ENCODE measurements at places on chromosomes 7 and 10.
A peak's percentile ranks its signal among the peaks of the same experiment; 100 is the strongest.

- DNase-seq: no peak
Measured at GRCh38 chr7:42272793-42273665, 36.0 kb upstream of the GLI3 start.

DNA sequence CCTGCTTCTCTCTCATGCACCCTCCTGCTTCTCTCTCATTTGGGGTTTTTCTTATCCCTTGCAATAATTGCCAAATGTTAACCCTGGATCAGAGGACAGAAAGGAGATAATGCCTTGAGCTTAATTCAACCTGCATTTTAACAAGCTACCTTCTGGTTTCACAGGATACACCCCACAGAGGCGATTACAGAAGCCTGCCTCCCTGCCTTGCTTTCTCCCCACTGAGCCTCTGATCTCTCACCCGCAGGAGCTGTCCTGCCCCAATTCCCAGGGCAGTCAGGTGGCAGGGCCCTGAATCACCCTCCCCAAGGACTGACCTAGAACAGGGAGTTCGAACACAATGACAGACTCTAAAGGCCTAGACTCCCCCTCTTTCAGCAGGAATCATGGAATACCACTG, 959.5 kb downstream of the GRID1 start:
- DNase-seq: no peak

- no peak for DNase-seq
Measured at GRCh38 chr10:29827512-29827911, 192.7 kb upstream of the SVIL start.

DNA sequence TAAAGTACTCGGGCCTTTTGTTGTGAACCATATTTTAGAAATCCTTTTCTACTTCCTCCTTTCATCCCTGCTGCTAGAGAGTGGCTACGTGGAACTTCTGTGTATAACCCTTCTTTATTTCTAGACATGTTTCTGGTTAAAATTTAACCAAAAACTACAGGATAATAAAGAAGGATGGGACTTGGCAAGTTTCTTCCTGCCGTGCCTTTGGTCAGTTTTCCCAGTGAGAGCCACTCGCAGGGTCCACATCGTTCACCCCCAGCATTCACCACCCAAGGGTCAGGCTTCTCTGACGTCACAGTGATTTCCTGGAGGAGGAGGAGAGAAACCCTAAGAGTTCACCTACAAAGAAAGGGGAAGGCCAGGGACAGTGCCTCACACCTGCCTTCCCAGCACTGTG, 45.4 kb downstream of the NKX6-2 start:
- DNase-seq: no peak

- DNase-seq: no peak
Measured at GRCh38 chr7:76023002-76023401, 24.8 kb downstream of the STYXL1 start.

DNA sequence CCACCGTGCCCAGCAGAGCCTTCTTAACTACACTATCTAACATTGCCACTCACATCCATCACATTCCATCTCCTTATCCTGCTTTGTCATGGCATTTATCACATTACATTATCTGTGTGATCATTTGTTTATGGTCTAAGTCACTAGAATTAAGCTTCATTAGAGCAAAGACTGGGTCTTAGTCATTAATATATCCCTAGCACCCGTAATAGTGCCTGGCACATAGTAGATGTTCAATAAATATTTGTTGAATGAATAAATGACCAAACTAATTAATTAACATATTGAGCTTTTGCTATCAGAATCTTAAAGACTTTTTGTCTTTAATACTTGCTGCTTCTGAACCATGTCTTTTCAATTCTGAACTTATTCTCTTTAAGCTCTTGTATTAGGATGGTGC, 5.9 kb upstream of the COPG2 start:
- DNase-seq: no peak

DNA sequence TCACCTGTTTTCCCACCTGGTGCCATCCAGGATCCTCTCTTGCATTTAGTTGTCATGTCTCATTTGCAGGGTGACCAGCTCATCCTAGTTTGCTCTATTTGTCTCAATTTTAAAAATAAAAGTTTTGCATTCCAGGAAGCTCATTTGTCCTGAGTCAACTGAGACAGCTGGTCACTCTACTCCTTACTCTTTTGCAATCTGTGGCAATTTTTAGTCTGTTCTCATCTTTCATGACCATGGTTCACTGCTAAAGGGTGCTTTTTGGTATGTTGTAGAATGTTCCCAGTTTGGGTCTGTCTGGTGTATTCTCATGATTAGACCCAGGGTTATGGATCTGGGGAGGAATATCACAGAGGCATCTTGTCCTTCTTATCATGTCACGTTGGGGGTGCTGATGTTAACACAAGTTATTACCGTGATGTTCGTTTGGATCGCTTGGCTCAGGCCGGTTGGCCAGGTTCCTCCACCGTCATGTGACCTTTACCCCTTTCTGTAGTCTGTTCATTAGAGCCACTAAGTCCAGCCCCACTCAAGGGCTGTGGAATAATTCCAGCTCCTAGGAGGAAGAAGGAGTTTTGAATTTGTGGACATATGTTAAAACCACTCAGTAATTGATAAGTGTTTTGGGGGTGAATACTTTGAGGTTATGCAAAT, 103.3 kb upstream of the IGFBP3 start:
- DNase-seq: no peak

DNA sequence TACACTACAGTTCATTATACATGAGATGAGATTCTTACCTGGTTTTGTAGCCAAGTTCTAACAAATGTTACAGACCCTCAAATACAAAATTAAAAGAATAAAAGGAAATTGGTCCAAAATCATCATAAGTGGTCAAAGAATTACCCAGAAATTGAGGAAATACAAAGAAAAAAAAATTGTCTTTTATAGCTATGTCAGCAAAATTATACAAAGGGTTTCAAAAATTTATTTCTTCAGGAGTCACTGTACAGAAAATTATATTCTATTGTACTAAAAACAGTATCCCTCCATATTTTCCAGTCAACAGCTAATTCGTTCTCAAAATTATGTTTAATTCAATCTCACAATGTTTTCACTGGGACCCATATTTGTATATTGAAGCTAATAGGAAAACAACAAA, 14.3 kb downstream of the PPP1R3A start:
- no peak for DNase-seq

- DNase-seq: peak; percentile 24
Measured at GRCh38 chr10:71694567-71694968, 25.0 kb downstream of the C10orf105 start.

DNA sequence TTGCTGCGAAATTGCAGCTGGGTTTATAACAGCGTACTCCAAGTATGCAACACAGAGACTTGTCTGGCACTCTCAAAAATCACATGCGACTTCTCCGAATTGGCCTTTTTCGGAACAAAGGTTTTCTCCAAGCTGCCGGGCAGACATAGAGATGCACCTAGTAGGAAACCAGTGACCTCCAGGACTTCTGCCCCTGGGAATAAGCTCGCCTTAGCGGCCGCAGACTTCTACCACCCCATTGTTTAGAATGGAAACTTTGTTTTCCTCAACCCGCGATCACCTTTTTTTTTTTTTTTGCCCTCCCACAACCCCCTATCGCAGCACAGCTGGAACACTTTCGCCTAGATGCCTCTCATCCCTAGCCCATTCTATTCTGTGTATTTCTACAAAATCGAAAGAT, 4.9 kb upstream of the HOXA10 start:
- no peak for DNase-seq

- DNase-seq: no peak
Measured at GRCh38 chr10:78981257-78981969, 87.4 kb upstream of the ZMIZ1 start.

DNA sequence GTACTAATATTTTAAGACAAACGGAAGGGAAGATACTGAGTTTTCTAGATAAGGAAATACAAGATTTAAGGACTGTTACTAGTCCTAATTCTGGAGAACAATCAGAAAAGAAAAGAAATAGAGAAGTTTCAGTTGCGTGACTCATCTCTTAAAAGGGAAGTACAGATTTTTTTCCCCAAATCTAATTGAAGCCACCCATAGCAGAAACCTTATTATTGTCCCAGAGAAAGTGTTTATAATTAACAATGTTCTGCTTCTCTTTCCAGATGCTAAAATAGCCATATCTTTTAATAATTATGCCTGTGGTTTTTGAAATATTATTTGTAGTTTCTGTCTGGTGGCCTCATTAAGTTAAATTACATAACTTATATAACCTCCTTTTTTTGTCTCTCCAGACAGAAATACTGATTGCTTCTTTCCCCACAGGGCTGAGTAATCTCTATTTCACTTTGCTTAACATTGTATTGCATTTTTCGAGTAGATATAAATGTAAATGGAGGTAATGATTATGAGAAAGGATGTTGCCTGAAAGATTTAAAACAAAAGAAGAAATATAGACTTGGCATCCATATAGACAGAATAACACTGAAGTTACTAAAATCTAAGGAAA, 240.7 kb upstream of the MBL2 start:
- no peak for DNase-seq

DNA sequence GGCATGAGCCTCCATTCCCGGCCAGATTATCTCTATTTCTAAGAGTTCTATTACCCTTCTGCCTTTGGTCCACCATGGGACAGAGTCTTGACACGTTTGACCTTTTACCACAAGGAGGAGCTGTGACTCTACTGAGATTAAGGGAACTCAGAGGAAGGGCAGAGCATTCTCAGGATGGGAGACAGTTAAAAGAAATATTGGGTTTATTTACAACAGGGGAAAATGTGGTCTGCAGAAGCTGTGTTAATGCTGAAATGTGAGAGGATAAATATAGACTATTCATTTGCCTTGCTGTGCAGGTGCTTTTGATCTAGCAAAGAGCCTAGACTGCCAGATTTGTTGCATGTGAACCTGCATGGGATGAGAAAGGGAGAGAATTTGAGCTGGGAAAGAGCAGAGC, 45.8 kb upstream of the PRSS58 start:
- no peak for DNase-seq

DNA sequence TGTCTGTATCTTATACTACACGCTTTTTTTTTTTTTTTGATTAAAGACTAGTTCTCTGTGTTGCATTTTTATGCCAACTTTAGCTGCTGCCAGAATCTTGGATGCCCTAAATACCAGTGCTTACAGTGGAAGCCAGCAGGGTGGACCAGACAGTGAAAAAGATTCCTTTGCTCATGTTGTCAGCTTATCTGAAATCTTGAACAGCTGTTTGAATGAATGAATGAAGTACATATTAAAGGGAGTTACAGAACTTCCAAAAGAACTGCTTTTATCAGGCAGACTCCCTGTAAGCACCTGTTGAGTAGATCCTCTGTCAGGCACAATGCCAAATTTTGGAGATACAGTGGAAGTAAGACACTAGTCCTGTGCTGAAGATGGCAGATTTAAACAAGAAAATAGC, 184.9 kb downstream of the PPP1R9A start:
- no peak for DNase-seq

DNA sequence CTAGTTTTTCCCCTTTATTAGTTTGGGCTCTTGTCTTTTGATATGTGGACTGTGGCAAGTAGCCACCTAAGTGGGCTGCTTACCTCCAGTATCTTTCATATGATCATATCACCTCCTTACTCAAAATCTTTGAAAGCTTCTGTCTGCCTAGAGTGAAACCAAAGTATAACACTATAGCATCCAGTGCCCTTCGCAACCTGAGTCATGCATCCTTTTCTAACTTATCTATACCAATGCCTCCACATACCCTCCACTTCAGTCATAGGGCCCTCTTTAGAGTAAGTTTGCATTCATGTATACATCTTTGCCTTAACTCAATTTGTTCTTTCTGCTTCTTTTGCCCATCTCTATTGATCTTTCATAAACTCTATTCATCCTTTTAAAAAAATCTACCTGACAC, 15.7 kb upstream of the MACC1 start:
- no peak for DNase-seq

DNA sequence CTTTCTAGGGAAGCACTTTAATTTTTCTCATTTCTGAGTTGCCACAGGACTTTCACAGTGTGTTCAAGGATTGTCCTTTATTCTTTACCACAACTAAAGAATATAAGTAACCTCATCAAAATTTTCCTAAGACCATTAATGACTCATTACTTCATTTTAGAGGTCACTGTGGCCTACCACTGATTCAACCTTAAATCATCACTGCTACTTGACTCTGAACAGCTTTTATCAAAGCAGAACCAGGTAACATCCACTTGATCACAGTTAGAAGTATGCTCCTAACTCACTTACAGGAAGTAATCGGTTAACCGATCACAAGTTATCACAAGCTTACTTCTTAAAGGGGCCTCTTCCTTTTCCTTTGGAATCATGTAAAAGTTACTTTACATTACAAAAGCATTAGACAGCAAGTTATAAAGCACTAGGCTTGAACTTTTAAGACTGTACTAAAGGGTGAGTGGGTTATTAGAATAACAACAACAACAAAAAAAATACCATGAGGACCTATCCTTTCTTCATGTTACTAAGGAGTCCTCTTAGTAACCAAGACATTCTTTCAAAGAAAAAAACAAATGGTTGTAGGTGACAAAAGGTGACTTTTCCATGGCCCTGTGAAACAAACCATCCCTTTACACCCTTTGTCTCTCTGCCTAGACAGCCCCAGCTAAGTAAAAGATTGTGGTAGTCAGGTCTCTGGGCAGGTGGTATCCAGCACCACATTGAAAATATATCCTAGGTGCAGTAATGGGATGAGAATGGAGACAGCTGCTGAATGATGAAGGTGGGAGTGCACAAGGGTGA, 40.0 kb upstream of the PDK4 start:
- DNase-seq: no peak

GRCh38 chr7:95609277-95609971, 13.1 kb upstream of the PDK4 start:
- DNase-seq: no peak

DNA sequence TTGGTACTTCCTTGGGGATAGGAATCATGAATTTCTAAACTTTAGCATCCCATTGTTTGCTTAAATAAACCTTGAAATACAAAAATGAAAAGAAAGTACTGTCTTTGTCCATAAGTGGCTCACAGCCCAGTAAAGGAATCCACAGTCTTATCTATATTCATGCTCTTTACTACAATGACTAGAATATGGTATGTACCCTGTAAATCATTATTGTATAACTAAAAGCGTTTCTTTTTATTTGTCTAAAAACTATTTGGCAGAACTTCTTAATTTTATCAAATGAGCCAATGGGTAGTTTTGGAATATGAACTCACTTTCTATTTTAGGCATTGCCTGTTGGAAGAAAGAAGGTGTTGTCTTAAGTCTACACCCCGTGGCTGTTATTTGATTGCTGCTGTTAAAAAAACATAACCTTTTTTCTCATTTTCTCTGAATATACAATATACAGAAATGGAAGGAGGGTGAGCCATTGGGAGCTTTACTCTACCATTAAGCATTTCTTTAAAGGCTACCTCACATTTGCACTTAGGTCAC, 12.4 kb upstream of the STRIP2 start:
- no peak for DNase-seq

DNA sequence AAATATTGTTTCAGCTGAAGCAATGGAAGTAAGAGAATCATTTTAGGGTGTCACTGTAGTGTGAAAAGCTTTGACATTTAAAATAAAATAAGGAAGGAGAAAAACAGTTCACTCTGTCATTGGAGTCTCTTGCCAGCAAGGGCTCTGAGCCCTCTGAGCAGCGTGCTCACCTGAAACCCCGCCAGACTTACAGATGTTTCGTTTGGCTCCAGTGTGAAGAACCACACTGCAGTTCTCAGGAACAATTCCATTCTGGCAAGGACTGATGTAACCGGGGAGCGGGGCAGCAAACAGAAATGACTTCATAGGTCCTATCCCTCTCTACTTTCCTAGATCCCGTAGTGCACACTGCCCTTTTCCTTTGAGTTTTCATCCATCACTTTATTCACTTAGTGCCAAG, 164.3 kb downstream of the CELF2 start:
- no peak for DNase-seq

- DNase-seq: no peak
Measured at GRCh38 chr10:42551582-42552187, 86.7 kb downstream of the ZNF33B start.

All from esophagus squamous epithelium (tissue), 5 donors.